ENCODE measurements at places on chromosomes 7 and 10.

DNA sequence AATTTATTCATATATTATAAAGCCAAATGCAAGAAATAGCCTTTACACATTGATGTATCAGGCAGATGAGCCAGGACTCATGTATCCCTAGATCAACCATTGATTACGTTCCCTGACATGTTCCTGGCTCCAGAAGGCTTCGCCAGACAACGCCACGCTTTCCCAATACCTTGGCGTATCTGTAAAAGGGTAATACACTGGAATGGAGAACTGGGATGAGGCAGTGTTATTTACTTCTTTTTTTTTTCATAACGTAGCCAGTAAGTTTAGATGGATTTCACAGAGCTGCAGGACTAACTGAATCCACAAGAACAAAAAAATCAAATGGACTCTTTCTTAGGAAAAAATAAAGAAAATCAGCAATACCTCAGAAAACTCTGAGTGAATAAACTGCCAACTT, 588.1 kb upstream of the SEMA3D start:
- no peak for DNase-seq

DNA sequence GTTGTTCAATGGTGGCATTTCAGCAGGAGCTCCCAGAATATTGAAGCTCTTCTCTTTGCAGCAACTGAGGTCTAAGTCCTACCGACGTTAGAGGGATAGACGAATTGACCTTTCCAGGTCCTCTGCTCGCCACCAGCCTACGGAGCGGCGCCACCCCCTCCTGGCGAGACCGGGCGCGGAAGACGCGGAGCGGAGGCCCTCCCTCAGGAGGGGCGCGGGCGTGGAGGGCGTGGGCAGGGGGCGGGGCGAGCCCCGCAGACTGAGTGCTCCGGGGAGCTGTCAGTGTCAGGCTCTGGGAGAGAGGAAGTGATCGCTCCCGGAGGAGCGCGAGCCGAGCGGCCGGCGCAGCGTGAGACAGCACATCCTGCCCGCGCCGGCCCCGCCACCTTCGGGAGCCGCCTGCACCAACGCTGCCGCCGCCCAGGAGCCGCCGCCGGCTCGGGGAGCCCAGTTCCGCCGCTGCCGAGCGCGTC, at the start of gene DYNC1I1:
DYNC1I1 (plus strand) TSS at position 257 of the 473 bp plus-strand sequence. CDS start 32,176 bp downstream, outside the sequence.
- DNase-seq: peak; percentile 1

DNA sequence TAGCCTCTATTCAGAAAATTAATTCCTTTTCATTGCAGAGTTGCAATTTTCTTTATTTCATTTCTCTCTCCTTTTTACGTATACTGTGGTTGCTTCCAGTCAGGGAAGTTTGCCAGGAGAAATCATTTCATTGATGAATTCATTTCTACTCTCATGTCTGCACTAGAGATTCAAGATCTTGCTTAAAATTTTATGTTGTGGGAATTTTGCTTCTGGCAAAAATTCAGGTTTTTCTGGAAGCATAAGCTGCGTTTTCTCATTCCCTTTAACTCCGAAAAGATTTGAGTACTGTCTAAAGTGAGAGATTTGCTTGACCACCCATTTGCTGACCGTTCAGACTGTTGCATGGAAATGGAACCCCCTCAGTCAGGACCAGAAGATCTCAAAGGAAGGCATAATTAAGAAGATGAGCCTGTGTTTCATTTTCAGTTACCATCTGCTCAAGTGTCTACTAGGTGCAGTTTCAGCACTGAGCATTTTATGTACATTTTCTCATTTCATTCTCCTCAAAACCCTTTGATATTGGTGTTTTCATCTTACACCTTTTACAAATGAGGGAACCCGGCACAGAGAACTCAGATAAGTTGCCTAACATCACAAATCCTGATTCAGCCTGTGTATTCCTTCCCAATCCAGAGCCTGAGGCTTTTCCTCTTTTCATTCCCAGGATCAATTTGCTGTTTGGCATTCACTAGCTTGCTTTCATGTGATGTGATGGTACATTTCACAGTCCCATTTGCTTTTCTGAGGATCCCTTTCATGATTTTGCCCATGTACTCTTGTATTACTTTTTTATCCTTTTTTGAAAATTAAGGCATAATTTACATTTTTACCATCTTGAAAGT, 3.9 kb downstream of the PTPRZ1 start:
- DNase-seq: no peak

DNA sequence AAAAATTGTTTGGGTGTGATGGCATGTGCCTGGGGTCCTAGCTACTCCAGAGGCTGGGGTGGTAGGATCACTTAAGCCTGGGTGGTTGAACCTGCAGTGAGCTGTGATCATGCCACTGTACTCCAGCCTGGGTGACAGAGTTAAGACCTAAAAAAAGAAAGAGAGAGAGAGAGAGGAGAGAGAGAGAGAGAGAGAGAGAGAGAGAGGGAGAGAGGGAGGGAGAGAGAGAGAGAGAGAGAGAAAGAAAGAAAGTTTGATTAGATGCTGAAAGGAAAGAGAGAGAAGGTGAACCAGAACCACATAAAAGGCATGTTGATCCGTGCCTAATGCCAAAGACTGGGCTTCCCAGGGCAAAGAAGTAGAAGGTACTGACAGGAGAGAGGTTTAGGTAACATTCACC, 11.1 kb downstream of the ABCB1 start:
- DNase-seq: no peak

GRCh38 chr10:131214521-131215244, 96.8 kb downstream of the TCERG1L start:
- no peak for DNase-seq

- DNase-seq: no peak
Observed at GRCh38 chr7:50531401-50531911, 33.7 kb downstream of the DDC start.

GRCh38 chr10:14603534-14604102, 171.1 kb downstream of the FAM107B start:
- no peak for DNase-seq

DNA sequence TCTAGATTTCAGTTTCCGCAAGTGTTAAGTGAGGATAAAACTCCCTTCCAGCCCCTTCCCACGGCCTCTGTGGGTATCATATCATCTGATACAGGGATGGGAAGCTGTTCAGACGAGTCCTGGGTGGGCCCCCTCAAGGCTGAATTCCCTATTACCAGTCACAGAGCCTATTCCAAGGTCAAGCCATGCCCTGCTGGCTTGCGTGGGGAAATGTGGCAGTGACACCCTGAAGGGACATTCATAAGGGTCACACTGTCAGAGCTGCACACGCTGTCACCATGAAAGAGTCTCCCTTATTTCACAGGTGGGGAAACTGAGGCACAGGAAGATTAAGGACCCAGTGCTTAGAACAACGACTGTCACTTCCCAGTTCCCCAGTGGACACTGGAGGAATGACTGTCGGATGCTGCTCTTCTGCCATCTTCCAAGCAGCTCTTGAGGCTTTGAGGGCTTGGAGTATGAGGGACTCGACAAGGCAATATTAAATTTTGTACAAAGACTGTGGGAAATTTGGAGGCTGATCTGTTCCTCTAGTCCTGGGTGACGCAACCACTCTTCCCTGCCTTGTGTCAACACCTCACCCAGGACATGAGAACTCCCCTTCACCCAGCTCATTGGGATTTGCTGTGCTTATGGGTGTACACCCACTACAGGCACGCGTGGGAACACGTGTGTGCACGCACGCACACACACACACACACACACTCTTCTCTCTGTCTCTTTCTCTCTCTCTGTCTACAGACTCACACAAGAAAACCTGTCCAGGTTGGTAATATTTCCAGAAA, 386.0 kb downstream of the RPS24 start:
- no peak for DNase-seq

- DNase-seq: no peak
Observed at GRCh38 chr10:28970231-28970630, 292.9 kb downstream of the BAMBI start.

DNA sequence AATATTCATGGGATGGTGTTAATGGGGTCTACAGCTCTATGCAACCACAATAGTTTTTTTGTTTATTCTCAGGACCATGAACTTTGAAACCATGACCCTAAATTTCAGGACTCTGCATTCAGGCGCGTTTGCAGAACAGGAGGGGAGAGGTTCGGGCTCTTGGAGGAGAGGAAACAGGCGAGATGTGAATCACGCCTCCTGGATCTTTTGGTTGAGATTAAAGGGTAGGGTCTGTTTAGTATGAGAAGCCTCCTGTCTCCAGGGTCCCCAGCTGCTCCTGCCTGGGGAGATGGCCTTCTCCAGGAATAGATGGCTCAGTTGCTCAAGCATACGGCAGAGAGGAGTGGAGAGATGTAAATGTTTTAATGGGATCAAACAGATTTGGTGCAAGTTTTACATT, 18.2 kb downstream of the TLL2 start:
- no peak for DNase-seq

DNA sequence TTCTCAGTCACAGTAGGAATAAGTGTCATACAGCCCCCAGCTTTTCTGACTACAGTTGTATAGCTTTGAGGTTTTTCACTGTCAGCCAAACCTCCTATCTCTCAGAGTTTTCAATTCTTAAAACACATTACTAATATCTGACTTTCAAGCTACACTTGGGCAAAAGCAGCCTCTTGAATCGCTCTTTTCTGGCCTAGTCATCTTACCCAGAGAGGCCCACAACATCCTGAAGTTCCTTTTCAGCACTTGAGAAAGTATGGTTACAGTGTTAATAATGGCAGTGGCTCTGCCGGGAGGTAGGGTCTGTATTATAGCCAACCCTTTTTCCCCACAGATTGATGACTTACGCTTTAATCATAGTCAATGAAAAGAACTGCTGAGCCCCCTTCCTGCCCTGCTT, 181.0 kb downstream of the LRRC4 start:
- DNase-seq: no peak

DNA sequence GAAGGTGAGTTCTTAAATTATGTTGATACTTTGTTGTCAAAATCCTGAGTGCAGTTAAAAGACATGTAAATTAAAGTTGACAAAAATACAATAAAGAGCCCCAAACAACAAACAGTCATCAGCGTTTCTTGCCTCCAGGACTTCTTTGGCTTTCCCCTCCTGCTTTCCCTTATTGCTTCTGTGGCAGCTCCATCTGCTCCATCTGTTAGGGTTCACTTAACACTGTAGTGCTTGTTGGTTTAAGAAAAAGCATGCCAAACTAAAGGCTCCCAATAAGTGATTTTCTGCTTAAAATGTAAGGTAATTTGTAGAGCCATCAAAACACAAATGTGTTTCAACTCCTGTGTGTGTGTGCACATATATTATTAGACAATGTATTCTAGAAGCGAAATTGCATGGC, 254.3 kb upstream of the GNAI1 start:
- DNase-seq: no peak

GRCh38 chr10:75428434-75429158, 2.8 kb upstream of the LRMDA start:
- DNase-seq: no peak

DNA sequence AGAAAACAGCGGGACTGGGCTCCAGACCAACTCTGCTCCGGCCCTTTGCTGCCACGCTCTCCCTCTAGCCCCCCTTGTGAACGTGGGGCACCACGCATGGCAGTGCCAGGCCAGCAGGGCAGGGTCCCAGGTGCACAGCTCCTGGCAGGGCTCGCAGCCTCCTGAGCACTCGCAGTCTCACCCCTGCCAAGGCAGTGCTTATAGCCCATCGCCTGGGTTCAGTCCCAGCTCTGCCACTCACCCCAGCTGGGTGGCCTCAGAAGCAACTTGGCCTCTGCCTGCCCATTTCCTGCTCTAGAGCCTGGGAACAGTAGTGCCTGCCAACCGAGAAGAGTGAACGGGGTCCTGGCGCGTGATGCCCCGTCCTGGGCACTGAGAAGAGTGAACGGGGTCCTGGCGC, 36.3 kb downstream of the CFAP46 start:
- no peak for DNase-seq
